ENCODE measurements at places on chromosomes 5 and 9. TPM values are rescaled to one million over a fixed set of nuclear protein-coding genes. Genes with fewer than 3 reads are reported as not detected.

DNA sequence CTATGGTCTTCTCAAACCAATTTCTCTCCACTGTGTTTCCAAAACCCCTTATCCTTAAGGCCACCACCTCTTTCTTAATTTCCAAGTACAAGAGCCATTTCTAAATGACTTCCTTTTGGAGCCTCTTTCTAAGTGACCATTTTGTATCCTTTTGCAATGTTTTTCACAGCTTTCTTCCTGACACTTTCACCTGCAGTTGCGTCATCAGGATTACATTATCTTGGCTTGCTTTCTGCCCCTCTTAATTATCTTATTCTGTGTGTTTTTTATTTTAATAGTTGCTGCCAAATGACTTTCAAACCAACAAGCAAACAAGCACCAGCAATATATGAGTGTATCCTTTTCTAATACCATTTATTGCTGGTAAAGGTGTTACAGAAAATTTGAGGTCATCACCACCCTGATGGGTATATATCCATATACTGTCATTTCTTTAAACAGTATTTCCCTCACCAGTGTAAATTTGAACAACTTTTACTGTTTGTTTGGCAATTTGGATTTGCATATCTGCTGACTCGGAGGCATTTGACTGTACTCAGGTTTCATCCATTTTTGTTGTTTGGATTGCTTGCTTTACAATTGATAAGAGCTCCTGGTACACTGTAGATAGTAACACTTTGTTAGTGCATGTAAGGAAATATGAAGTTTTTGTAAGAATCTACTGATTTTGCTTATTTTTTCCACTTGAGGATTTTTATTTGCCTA, 5.4 kb upstream of the ANXA1 start:
- peaks cover 45% of the 10 kb centered on the region for H3K4me1 ChIP-seq
- H3K27me3 ChIP-seq: no peaks in the 10 kb centered on the region
- no peak overlapping the region for H3K27ac ChIP-seq
- no peak overlapping the region for H3K4me3 ChIP-seq

- no peaks in the 10 kb centered on the region for H3K36me3 ChIP-seq
- no peaks in the 10 kb centered on the region for H3K4me1 ChIP-seq
- peaks cover 19% of the 10 kb centered on the region for H3K27me3 ChIP-seq
- no peak overlapping the region for H3K4me3 ChIP-seq
Observed at GRCh38 chr9:124444166-124444565, 6.1 kb upstream of the ADGRD2 start.

MYOZ3 gene
- total RNA-seq: not detected

DNA sequence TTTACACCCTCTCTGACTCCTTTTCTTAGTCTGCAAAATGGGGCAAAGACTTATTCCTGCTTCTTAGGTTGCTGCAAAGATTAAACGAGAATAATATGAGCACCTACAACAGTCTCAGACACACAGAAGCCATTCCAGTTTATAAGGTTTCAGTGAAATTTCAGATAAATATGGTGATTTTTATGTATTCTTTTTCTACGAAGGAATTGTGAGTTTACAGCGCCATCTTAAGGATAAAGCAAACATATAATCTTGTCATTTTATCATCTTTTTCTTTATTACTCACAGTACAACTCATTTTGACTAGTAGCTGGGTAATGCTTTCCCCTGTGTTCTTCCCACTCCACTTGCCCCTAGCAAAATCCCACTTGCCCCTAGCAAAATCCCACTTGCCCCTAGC, 29.2 kb upstream of the SMC5 start:
- H3K27ac ChIP-seq: no peak overlapping the region
- DNase-seq: no peak
- H3K4me1 ChIP-seq: no peaks in the 10 kb centered on the region
- no peaks in the 10 kb centered on the region for H3K36me3 ChIP-seq
- H3K4me3 ChIP-seq: no peak overlapping the region

DOCK8 gene
- 389 TPM for total RNA-seq

- no peak overlapping the region for H3K4me3 ChIP-seq
- H3K27me3 ChIP-seq: peaks cover 7% of the 10 kb centered on the region
- no peaks in the 10 kb centered on the region for H3K36me3 ChIP-seq
- H3K27ac ChIP-seq: peak overlapping the region; percentile 22
Observed at GRCh38 chr9:124220946-124221451, 36.8 kb upstream of the NEK6 start.

LCN9 gene
- not detected for total RNA-seq

GRCh38 chr9:70160686-70161600, 97.8 kb upstream of the SMC5 start:
- no peak for DNase-seq
- H3K4me1 ChIP-seq: no peaks in the 10 kb centered on the region
- no peak overlapping the region for H3K4me3 ChIP-seq
- peaks cover 2% of the 10 kb centered on the region for H3K27me3 ChIP-seq

GRCh38 chr5:170469414-170469813, 34.4 kb upstream of the KCNIP1 start:
- H3K36me3 ChIP-seq: no peaks in the 10 kb centered on the region
- no peak overlapping the region for H3K4me3 ChIP-seq
- DNase-seq: no peak
- peaks cover 10% of the 10 kb centered on the region for H3K27me3 ChIP-seq
- H3K4me1 ChIP-seq: no peaks in the 10 kb centered on the region

DNA sequence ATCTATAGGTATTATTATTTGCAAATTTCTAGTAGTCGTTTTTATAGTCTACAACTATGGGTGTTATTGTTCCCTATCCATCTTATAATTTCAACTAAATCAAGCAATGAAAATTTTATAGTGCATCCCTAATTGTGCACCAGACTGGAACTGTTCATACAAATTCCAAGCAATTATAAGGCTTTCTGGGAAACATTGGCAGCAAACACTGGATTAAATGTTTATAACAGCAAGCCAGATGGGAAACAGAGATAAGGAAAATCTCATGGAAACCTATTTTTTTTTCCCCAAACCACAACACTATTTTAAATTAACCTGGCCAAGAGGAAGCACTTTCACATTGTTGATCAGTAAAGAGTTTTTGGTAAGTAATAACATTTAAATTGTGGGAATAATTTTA, 524.3 kb downstream of the RASEF start:
- H3K4me3 ChIP-seq: no peak overlapping the region
- H3K4me1 ChIP-seq: no peaks in the 10 kb centered on the region
- no peaks in the 10 kb centered on the region for H3K27me3 ChIP-seq
- no peak for DNase-seq
- H3K27ac ChIP-seq: no peak overlapping the region

GRCh38 chr9:110143950-110144545, 63.9 kb downstream of the C9orf152 start:
- DNase-seq: peak; percentile 61
- H3K27me3 ChIP-seq: no peaks in the 10 kb centered on the region
- H3K36me3 ChIP-seq: peaks cover 23% of the 10 kb centered on the region
- peak overlapping the region; percentile 37 for H3K4me3 ChIP-seq

MACIR gene
- total RNA-seq: 7.6 TPM

DNA sequence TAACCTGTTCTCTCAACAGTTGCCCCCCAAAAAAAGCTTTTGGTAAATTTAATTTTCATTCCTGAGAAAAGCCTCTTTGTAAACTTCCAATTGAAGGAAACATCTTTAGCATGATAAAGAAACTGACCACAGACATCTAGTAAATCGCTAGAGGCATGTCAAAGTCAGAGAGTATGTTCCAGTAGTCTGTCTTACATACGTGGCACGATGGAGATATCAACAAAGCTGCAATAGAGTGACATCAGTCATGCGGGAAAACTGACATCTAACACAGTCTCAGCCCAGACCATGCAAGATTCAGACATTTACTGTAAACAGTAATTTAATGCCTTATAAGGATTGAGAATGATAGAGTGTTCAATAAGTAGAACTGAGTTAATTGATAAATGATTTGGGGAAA, 45.1 kb downstream of the GARNL3 start:
- H3K4me3 ChIP-seq: no peak overlapping the region
- no peaks in the 10 kb centered on the region for H3K4me1 ChIP-seq
- H3K27ac ChIP-seq: no peak overlapping the region
- no peak for DNase-seq

DNA sequence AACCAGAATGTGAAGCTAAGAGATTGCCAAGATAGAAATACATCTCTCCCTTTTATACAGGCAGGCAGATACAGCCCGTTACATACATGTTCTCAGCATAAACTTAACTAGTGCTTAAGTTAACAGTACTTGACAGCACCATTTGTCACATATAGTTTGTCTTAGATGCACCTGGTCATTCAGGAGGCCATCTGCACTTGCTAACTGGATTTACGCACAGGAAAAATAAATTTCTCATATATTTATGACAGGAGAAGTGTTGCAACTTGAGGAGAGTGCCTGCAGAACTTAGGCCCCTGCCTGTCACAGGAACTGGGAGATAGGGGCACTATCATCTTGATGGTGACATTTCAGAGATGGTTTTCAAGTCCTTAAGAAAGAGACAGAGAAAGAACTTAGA, 1462.1 kb upstream of the CDH9 start:
- no peak for DNase-seq
- H3K4me1 ChIP-seq: no peaks in the 10 kb centered on the region
- no peak overlapping the region for H3K4me3 ChIP-seq
- no peaks in the 10 kb centered on the region for H3K36me3 ChIP-seq

PCDHGA12 gene
- not detected for total RNA-seq

AQP3 gene
- 31.4 TPM for total RNA-seq

OMD gene
- not detected for total RNA-seq

DNA sequence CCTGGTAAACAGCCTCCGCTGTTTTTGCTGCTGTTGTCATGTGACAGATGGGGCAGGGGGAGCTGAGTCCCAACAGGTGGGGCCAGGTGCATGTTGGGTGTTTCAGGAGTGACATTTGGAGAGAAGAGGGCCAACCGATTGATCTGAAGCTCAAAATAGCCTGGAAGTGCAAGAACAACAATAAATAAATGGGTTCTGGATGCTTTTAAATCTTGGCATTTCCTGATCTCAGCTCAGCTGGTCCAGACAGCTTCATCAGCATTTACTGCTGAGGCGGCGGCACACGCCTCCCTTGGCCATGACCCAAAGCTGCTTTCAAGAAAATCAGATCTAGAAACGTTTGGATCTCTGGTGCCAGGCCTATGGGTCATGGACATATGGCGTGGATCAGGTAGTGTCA, 70.5 kb downstream of the PPARGC1B start:
- DNase-seq: no peak
- H3K36me3 ChIP-seq: no peaks in the 10 kb centered on the region
- no peak overlapping the region for H3K27ac ChIP-seq
- no peak overlapping the region for H3K4me3 ChIP-seq
- no peaks in the 10 kb centered on the region for H3K27me3 ChIP-seq

DPYSL3 gene
- total RNA-seq: 0.23 TPM
